ENCODE measurements at places on chromosomes 16 and 17.

- no peak for DNase-seq
Observed at GRCh38 chr17:36532435-36532975, 2.2 kb downstream of the MYO19 start.

GRCh38 chr16:88685156-88686061 lies 898 bp downstream of the SNAI3 start:
- no peak for DNase-seq

GRCh38 chr17:40326014-40326831 lies 17.2 kb downstream of the RARA start:
- DNase-seq, result no peak

DNA sequence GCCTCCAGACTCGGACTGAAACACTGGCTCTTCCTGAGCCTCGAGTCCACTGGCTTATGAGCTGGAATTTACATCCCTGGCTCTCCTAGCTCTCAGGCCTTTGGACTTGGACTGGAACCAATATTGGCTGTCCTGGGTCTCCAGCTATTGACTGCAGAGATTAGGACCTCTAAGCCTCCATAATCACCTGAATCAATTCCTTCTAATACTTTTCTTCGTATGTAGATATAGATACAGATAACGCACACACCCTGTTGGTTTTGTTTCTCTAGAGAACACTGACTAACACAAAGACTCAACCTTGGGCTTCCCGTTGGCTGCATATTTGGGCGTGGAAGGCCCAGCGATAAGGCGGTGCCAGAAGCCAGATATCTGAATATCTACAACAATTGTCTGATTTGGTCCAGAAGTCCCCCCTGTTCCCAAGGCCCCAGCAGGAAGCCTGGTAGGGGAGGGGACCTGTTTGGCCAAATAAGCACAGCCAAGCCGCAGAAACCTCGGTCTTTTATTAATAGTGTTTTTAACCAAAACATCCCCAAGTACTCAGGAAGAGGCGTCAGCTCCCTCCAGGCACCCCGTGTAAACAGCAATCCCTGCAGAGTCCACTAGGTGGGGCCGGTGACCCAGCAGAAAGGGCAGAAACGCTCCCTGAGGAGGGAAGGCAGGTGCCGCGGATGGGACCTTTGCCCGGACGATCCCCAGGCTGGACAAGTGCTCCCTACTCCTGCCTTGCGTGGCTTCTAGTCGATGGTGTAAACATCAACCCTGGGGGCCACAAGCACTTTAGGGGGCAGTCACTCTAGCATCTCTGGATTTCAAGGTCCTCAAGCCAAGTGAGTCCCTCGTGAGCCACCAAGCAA lies 57.0 kb downstream of the ABR start:
- DNase-seq, result no peak

DNA sequence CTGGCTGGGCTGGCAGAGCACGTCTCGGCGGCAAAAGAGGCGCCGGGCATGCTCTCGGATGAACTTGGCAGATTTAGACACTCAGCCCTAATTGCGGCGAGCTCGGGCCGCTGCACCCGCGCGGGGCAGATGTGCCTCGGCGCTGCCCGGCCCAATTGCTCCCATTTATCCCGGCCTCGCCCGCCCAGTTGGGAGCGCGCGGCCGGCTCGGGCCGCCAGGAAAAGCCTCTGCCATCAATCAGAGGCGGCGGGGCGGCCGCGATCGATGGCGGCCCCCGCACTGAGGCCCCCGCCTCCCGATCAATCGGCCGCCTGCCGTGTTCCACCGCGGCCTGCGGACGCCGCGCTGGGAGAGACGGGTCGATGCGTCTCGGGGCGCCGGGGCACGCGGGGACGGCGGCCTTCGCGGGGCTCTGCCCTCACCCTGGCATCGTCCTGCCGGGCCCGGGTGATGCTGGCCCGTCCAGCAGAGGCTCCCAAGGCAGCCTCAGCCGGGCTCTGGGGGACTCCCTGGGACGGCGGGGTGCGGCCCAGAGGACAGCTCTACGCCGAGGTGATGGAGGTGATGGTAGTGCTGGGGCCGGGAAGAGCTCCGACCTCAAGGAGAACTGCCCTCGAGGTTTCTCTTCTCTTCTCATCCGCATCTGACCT lies 200.9 kb upstream of the N4BP1 start:
- DNase-seq, result no peak
